IMR-90 (cell line): ENCODE measurements at places on chromosomes 6 and 20. TPM values are rescaled to one million over a fixed set of nuclear protein-coding genes. Genes with fewer than 3 reads are reported as not detected.

GRCh38 chr6:4543596-4543995 is 232.6 kb upstream of the CDYL start:
- DNase-seq = peak; percentile 33

- DNase-seq = no peak
Measured at GRCh38 chr20:17919149-17919548, 49.4 kb downstream of the SNX5 start.

DNA sequence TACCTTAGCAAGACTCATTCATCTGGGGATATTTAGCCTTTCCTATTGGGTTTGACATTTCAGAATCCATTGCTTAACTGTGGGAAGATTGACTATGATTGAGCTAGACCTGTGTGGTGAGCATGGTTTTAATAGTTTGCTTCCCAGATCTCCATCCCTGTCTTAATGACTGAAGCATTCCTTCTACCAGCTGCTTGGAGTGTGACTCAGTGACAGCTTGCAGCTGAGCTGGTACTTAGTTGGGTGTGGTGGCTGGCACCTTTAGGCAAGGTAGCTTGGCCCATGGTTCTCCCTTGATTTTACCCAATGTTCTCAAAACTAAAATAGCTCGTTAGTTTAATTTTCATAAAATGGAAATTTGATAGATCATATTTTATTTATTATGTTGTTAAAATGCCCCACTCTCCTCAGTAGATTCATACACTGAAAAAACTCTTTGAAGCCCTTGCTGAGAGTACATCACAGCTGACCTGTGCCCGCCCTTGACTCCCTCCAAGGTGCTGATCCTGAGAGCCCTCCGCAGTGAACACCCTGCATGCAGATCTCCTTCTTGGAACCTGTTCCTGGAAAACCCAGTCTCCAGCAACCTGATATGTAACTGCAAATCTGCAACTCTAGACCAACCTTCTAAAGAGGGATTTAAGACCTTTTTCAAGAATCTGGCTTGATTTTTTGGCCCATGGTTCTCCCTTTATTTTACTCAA is 19.1 kb downstream of the DOK5 start:
- DNase-seq = no peak

DNA sequence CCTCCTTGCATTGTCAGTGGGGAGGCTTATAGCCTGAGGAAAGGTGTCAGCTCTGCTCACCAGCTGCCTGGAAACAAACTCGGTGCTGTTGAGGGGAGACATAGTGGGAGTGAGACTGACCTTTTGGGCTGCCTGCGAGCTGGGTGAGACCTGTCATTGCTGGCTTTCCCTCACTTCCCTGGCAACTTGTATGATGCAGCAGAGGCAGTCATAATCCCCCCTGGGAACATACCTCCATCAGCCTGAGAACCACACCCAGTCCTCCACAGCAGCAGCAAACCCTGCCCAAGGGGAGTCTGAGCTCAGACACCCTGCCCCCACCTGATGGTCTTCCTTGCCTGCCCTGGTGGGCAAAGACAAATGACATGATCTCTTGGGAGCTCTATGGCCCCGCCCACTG is 521.2 kb upstream of the IMPG1 start:
- no peak for DNase-seq

The KIAA0408 gene
- polyA plus RNA-seq = 1.4 and 2.9 TPM in 2 replicates

The HTR1B gene
- 0.24 and 0.27 TPM in 2 replicates for polyA plus RNA-seq
